Vagina (tissue), 2 donors: ENCODE measurements at places on chromosomes 16 and 17. TPM values are rescaled to one million over a fixed set of nuclear protein-coding genes. Genes with fewer than 3 reads are reported as not detected.

GRCh38 chr16:82993926-82994325 is 367.2 kb downstream of the CDH13 start:
- DNase-seq = no peak

GRCh38 chr17:40026816-40027613 is 11.8 kb downstream of the CSF3 start:
- no peak for DNase-seq

GRCh38 chr17:18866866-18867813 is 9.2 kb downstream of the PRPSAP2 start:
- no peak for DNase-seq

DNA sequence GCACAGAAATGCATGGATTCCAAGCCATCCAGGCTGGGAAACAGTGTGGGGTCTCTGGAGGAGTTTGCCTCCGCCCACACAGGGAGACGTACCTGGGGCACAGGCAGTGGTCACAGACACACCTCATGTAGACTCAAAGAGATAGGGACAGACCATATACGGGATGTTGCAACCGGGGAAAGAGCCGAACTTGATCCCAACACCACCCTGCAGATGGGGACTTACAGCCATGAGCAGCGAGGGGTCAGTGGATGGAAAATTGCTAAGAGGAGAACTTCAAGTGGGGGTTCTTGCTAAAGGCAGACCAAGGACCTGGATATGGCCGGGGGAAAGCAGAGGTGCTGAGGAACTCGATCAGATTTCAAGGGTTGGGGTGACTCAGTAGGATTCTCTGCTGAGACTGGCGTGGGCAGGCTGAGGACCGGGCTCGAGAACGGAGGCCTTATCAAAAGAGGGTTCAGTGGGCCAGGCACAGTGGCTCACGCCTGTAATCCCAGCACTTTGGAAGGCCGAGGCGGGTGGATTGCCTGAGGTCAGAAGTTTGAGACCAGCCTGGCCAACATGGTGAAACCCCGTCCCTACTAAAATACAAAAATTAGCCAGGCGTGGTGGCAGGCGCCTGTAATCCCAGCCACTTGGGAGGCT is 12.0 kb upstream of the DNAH17 start:
- no peak for DNase-seq

GRCh38 chr16:30875871-30876801 is 17.7 kb downstream of the BCL7C start:
- DNase-seq = no peak

RRAD gene
- total RNA-seq = 49.1 TPM

HAS3 gene
- 25.8 TPM for total RNA-seq

DNA sequence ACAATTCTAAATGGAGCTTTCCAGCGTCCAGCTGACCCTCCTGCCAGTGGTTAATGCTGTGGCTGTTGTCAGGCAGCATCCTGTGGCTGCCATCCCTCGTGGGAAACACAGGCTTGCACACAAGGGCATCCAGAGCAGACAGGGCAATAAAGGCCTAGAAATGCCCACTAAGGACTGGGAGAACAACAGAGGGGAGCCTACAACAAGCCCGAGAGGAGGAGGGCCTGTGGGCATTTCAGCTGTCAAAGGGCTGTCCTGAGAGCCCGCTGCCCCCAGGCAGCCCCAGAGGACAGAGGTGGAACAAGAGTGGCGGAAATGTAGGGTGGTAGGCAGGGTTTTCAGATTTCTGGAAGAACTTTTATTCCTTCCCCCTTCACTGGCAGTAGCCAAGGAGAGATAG is 81.1 kb downstream of the TNRC6C start:
- no peak for DNase-seq

- no peak for DNase-seq
Observed at GRCh38 chr17:41483991-41484826, 3.3 kb upstream of the KRT35 start.

GRCh38 chr16:88606148-88606757 is 32.1 kb upstream of the IL17C start:
- DNase-seq = no peak

RAB11FIP3 gene
- 36.6 TPM for total RNA-seq

- DNase-seq = no peak
Observed at GRCh38 chr16:87076331-87076949, 240.8 kb downstream of the C16orf95 start.

GRCh38 chr17:42212382-42212781 is 18.1 kb upstream of the GHDC start:
- DNase-seq = no peak
